ENCODE measurements at places on chromosomes 4 and X.
A peak's percentile ranks its signal among the peaks of the same experiment; 100 is the strongest.

DNA sequence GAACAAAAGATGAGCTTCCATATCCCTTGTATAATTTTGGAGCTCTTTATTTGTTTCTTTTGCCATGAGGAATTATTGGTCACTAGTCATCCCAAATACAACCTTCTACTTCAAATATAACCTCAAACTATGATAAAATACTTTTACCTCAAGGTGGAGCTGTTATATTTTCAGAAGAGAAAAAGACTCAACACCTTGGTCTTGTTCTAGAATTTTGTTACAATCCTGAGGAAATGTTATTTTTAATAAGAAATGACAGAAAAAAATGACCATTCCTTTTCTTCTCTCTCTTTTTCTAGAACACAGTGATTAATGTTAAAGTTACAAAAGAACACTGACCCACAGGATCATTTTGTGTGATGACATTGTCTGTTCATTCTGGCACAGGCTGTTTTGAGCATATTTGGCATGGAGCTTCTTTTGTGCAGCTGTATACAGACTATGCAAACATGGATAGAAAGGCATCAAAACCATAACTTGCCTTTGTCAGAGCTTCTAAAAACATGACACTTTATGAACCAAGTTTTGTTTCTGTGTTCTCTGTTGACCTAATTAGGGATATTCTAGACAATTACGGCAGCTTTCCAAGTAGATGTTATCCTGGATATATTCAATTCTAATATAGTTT, 159.6 kb upstream of the CTSO start:
- no peak for DNase-seq

DNA sequence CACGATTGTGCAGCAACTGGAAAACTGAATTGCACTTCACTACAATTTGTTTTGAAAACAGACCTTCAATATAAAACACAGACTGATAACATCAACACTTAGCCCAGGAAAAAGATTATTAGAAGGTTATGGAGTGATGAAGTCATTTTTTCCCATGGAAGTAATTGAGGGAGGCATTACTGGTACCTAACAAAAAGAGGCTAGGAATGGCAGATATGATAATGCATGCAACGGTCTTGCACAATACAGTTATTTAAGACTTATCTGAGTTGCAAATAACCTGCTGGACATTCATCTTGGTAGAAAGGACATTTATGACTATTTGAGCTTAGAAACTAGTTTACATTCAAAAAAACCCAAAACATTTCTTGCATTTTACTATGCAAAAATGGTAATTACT, 1031.9 kb downstream of the FAT4 start:
- DNase-seq: no peak

GRCh38 chrX:119647552-119648420, 41.6 kb upstream of the NKRF start:
- DNase-seq: no peak

DNA sequence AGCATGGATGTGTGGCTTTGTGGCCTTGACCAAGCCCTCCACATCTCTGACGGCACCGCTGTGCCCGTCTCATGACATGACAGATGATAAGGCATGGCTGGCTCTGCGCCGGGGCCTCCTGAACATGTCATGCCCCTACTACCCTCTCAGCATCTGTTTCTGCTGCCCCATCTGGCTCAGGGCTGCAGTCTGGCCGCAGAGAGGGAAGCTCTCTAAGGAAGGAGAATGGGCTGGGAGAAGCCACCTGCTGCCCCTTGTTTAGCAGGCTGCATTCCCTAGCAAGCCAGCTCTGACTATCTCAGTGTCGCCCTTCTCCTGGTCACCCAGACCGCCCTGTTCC, 7.2 kb downstream of the ZNF185 start:
- no peak for DNase-seq

- no peak for DNase-seq
Measured at GRCh38 chr4:168028970-168029597, 63.3 kb upstream of the ANXA10 start.

GRCh38 chrX:107700317-107700774, 72.0 kb downstream of the PRPS1 start:
- no peak for DNase-seq

- DNase-seq: no peak
Measured at GRCh38 chr4:31917334-31917733, 1197.2 kb downstream of the PCDH7 start.

GRCh38 chrX:129772796-129773431, 6.8 kb upstream of the SASH3 start:
- DNase-seq: peak; percentile 81

DNA sequence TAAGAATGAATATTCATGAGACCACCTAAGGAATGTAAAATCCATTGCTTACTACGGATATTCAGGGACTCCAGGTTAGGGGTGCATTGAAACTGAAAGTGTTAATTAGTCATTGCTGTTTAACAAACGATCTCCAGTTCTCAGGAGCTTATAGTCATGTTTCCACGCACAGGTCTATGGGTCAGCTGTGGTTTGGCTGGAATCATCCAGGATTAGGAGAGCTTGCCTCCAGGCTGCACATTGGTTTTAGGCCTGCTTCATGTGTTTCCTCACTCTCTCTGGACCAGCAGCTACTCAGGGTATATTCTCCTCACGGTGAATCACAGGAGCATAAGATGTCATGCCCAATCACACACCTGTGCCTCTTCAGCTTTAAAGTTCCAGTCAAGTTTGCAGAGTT, 98.9 kb downstream of the ATXN3L start:
- DNase-seq: no peak

GRCh38 chr4:20761826-20762225, 61.6 kb downstream of the PACRGL start:
- DNase-seq: no peak

- no peak for DNase-seq
Measured at GRCh38 chrX:23333842-23334520, 668 bp upstream of the PTCHD1 start.

GRCh38 chr4:121007660-121008059, 64.7 kb downstream of the NDNF start:
- DNase-seq: no peak

Measured in bone marrow (tissue), 2 donors.